A673 (cell line): ENCODE measurements at places on chromosomes 6 and 20.

- DNase-seq, result no peak
Measured at GRCh38 chr20:33914919-33915318, 78.8 kb upstream of the RALY start.

- DNase-seq, result no peak
Measured at GRCh38 chr6:81838031-81838430, 85.5 kb upstream of the TENT5A start.

GRCh38 chr20:50252701-50253100 lies 62.1 kb downstream of the CEBPB start:
- DNase-seq, result no peak

- DNase-seq, result peak; percentile 51
Measured at GRCh38 chr6:105136431-105137350, 43.1 kb downstream of the POPDC3 start.

- peak; percentile 59 for DNase-seq
Measured at GRCh38 chr6:63307581-63308246, 12.1 kb downstream of the LGSN start.

DNA sequence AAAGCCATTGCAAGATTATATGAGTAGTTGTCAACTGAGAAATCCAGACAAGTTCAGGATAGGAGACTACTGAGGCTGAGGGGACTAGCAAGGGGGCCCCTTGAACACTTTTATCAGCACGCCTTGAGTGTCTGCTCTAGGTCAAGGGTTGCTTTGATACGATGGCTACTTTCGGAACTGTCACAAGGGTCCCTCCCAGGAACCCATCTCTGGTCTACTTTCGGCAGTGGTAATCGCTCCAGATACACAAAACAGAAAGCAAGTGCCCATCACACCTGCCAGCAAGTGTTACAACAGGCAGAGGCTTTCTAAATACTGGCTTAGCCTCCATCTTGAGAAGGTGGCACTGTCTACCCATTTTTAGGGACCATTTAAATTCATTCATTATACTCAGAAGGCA lies 61.1 kb downstream of the GJA10 start:
- DNase-seq, result no peak

GRCh38 chr6:132715204-132715603 lies 1.3 kb upstream of the VNN1 start:
- peak; percentile 37 for DNase-seq

DNA sequence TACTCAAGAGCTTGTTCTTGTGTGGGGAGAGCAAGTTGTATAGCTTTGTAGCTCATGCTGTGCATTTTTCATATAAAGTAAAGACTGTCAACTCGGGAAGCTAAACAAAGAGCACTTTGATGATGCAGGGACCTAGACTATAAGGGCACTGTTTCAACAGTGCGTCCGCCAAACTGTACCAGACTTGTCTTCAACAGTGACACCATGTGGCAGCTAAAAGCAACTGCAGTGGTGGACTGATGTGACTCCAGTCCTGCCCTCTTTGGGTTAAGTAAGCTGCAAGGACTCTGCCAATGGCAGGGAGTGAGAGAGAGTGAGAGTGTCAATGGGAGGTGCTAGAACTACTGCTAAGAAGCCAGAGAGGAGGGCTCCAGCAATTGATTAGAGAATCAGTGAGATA lies 48.1 kb upstream of the MC3R start:
- DNase-seq, result no peak

GRCh38 chr20:59412181-59412580 lies 111.8 kb downstream of the EDN3 start:
- no peak for DNase-seq

GRCh38 chr20:36775196-36775595 lies 1.6 kb upstream of the DSN1 start:
- peak; percentile 7 for DNase-seq

DNA sequence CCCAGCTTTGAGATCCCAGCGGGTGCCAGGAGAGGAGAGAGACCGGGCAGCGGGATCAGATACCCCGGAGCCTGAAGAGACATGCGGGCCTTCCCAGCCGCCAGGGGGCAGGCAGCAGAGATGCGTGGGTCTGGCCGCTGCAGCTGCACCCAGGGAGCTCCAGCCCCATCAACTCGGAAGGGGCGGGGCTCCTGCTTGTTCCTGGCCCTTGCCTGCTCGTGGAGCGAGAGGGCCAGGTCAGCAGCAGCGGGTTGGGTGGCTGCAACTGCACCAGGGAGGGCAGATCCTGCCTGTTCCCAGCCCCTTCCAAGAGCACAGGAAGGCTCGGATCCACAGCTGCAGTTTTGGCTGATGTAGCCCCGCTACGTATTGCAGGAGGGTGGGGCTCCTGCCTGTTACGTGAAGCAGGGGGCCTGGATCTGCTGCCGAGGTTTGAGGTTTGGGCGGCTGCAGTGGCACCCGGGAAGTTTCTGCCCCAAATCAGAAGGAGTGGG lies 532.8 kb downstream of the RFPL4B start:
- DNase-seq, result no peak

- no peak for DNase-seq
Measured at GRCh38 chr6:44530209-44530909, 142.9 kb downstream of the CDC5L start.

DNA sequence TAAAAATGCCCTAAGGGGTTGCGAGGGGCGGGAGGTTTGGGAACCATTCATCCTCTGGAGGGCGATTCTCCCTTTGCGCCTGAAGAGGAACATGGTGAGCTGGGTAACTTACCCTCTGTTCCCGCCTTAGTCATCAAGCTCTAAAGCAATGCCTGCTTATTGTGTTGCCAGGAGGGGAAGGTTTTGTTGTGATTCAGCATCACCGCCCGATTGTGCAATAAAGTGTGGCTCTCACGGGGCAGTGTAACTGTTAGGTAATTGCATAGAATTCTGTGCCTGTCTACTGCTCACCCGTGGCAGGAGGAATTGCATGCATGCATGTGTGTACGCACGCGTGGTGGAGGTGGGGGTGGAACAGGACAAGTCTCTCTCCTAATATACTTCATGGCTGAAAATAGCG lies 95.5 kb upstream of the AGPAT4 start:
- DNase-seq, result no peak

- DNase-seq, result peak; percentile 35
Measured at GRCh38 chr6:22471132-22471690, 98.2 kb upstream of the HDGFL1 start.

DNA sequence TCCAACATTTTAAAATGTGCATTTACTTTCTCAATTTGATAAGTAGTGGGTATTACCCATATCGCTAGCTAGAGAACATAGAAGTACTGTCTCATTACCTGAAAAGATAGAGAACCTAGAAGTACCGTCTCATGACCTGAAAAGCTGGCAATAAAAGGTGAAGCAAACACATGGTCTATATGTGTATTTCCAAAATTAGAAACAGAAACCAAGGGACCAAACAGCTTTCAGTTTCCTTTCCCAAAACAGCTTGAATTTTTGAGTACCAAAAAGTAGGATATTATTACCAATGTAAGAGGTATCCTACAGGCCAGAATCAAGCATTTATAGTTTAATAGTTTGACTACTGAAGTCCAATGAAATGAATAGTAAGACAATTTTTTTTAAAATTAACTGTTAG lies 77.2 kb downstream of the KIF13A start:
- no peak for DNase-seq
